ENCODE measurements at places on chromosomes 7 and 10.
A peak's percentile ranks its signal among the peaks of the same experiment; 100 is the strongest.

DNA sequence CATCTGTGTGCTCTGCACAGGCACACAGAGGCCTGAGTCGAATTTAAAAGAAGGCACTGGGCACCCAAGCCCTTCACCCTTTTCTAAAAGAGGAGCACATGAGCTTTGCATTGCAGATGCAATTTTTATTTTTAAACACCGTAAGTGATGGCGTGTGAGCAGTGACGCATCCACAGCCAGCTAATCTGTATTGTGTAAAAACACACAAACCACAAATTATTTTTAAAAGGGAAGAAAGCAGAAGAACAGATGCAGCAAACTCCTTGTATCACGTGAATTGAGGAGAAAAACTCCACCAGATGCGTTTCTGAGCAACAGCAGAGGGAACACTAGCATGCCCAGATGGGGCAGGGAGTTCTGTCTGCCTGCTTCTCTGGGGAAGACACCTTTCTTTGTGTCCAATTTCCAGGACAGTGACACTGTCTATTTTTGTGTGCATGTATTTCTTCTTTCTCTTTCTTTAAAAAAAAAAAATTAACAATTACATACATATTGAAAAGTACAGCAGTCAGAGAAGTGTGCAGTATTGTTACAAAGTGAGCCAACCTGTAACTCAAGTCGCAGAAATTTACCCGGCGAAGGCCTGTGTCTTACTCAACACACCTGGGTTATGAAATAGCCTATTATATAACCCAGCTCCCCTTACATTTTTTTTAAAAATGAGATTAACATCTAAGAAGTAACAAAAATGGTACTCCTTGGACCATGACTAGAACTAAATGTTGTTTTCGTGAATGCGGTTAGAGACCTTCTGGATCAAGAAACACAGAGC lies 39.2 kb downstream of the EEPD1 start:
- DNase-seq: no peak

DNA sequence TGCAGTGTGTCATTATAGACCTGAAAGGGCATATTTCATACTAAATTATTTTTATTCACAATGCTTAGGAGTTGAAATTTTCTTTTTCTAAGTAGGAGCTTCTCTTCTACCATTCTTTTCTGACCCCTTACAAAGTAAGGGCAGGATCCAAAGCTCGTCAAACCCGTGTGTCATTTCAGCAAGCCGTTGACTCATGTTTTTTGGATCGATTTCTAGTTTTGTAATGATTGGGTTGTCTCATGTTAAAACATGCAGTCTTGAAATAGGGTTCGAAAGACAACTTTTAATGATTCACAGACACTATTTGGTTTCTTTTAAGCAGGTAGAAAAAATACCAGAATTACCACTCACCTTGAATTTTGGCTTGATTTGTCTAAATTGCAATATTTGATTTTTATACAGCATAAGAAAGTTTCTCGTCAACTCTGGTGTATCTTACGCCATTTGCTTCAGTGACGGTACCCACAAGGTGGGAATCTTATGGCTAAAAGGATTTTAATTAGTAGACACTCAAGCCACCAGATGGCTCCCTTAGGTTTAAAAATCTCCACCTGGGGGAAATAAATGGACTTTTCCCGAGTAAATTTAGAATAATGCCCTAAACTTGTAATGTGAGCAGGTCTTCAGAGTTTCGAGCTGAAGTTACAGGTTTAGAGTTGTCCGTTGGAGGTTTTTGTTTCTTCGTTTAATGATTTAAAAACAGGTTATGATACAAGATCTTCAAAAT lies 283.4 kb downstream of the CCDC3 start:
- peak; percentile 10 for DNase-seq

DNA sequence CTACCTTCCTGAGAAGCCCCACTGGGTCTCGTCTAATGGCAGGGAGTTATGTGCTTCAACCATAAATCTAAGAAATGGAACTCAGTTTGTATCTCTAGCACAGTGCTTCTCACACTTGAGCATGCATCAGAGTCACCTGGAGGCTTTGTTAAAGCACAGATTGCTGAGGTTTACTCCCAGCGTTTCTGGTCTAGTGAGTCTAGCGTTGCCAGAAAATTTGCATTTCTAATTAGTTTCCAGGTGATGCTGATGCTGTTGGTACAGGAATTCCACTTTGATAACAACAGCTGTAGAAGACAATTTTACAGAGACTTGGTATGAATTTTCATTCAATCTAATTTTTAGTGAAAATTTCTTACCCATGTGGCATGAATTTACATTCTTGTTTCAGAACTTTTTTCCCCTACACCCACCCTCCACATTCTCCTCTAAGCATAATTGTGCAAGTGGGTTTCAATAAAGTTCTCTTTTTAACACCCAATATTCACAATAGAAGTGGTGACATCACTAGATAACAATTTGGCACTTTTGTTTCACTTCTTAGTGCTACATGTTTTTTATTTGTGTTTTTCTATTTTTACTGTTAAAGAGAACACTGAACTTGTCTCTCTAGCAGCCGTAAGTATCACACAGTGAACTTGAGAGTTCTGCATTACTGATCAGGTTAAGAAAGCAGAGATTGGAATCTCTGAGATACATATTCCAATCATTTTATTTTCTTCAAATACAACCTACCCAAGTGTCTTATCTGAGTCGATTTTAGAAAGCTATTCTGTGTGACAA lies 48.4 kb upstream of the BET1 start:
- peak; percentile 25 for DNase-seq

GRCh38 chr7:142108728-142109505 lies 2.6 kb upstream of the MGAM2 start:
- DNase-seq: no peak

- DNase-seq: no peak
Observed at GRCh38 chr7:73703757-73704639, 15.5 kb downstream of the STX1A start.

DNA sequence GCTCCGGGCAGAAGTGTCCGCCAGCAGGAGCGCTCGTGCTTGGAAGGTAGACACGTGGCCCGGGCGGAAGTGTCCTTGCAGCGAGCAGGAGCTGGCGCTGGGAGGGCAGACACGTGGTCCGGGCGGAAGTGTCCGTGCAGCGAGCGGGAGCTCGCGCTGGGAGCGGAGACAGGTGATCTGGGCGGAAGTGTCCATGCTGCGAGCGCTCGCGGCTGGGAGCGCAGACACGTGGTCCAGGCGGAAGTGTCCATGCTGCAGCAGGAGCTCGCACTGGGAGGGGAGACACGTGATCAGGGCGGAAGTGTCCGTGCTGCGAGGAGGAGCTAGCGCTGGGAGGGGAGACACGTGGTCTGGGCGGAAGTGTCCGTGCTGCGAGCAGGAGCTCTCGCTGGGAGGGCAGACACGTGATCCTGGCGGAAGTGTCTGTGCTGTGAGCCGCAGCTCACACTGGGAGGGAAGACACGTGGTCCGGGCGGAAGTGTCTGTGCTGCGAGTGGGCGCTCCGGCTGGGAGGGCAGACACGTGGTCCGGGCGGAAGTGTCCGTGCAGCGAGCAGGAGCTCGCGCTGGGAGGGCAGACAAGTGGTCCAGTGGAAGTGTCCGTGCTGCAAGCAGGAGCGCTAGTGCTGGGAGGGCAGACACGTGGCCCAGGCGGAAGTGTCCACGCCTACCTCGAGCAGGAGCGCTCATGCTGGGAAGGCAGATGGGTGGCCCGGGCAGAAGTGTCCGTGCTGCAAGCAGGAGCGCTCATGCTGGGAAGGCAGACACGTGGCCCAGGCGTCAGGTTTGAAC lies 41.1 kb upstream of the PRKAR1B start:
- DNase-seq: peak; percentile 95

DNA sequence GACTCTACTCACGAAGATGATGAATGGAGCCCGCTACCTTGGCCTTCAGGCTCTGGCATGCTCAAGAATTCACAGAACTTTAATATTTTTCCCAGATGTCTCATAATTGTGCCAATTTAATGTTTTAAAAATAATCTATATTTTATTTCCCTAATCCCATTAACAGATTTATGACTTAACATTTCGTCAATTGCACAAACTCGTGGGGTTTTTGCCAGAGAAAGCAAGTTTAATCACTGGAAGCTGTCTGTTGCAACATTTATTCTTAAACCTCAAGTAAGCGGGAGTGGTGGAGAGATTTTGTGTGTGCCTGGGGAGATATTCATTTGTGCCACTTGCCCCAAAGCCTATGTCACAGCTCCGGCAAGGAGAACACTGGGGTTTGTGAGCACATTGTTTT lies 117.9 kb downstream of the TEX36 start:
- no peak for DNase-seq
